Hindlimb muscle (tissue), 1 donor: ENCODE measurements at places on chromosomes 7 and 10.
A peak's percentile ranks its signal among the peaks of the same experiment; 100 is the strongest.

DNA sequence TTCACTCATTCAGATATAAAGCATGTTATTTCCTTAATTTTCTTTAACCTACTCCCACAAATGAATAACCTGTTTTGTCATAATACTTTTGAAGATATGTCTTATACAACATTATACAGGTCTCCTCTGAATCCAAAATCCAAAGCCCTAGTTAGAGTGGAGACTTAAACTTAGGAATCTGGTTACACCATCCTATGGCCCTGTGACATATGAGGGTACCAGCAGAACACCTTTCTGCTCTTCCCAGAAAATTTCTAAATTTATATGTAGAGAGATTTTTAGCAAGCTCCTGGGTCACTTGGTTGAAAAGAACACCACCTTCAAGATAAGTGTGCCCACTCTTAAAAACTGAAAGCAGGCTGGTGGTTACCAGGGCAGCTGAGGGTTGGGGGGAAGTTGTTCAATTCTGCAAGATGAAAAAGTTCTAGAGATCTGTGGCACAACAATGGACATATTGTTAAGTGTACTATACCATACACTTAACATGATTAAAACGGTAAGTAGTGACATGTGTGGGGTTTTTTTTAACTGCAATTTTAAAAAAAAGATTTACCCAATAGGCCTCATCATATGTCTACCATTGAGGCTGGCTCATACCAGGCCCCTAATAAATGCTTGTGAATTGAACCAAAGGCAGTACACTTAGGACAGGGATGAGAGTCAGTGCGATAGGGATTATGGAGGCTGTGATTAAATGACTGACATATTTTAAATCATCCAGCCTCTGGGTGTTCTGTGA is 37.6 kb upstream of the KCNIP2 start:
- no peak for DNase-seq

DNA sequence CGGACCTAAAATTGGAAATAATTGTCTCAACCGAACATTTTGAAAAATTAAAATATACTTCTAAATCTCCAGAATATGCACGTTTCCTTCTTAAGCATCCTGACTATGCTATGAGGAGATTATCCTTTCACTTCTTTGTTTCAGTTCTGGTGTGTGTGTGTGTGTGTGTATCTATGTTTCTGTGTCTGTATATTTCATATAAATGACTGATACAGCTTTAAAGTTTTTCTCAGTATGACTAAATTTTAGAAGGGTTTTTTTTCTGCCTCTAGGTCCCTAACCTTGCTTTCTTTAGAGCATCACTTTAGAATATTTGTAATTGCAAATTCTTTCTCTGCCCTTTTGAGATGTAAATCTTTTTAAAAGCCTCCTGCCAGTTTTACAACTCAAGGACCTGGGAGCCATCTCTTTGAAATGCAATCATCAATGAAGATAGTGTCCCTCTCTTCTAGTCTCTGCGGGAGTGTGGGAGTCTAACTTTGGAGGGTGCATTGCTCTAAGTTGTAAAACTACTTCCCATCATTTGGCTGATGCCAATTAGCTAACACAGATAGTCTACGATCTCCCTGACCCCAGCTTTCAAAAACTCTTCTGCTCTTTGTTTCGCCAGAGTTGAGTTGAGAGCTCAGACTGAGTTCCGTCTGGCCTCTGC is 782.0 kb upstream of the ZWINT start:
- DNase-seq = no peak

GRCh38 chr10:33878238-33878786 is 543.8 kb upstream of the NRP1 start:
- peak; percentile 26 for DNase-seq

DNA sequence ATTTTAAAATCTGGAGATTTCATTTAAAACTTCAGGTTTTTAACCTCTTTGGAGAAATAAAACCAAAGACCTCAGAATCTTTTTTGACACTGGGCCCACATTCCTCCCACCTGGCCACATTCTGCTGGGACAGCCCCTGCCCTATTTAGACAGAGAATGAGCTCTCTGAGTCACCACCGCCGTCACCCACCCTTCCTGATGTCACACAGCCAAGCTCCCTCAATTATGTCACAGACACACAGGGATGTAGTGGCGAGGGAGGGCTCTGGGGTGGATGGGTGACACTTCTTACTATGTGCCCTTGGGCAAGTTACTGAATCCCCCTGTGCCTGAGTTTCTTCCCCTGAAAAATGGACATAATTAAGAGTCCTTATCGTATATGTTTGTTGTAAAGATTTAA is 162.6 kb downstream of the RAB11FIP2 start:
- DNase-seq = no peak

- no peak for DNase-seq
These were observed 167.6 kb downstream of the OTUD1 start for GRCh38 chr10:23606456-23606855.

DNA sequence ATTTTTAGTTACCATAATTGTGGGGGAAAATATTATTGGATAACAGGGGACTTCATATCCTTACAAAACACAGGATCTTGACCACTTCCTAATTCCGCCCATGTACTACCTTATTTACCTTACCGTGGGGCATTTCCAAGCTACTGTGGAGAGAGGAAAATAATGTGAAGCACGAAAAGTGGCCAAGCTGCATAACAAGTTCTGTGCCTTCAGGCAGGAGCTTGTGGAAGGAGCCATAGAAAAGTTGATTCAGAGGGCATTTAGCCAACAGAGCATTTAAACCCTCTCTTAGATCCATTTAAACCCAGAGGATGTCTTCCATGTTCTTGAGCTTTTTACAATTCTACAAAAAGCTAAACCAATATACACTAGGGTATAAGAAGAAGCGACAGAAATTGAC is 41.6 kb downstream of the DNAJB9 start:
- no peak for DNase-seq

DNA sequence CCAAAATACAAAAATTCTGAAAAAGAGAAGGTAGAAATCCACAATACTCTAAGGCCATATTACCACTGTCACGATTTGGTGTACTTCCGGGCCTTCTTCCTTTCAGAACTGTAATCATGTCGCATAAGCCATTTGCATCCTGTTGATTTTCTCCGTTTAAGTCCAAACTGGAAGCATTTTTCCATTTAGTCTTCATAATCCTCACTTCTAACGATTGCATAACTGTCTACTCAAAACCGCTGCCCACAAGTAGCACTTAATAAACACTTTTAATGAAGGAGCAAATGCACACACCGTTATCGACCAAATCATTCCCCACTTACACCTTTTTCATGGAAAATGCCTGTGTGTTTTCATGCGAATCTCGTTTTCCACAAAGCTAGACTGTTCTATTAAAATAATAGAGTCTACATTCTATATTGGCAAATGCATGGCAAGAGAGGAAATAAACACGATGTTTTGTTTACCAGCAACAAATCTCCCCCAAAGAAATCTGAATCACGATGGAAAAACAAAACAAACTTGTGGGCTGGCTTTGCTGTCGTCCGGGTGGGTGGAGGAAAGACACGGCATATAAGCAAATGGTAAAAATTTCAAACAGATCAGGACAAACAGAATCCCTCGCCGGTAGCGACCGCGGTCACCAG is 1.0 kb downstream of the ATE1 start:
- DNase-seq = peak; percentile 14

DNA sequence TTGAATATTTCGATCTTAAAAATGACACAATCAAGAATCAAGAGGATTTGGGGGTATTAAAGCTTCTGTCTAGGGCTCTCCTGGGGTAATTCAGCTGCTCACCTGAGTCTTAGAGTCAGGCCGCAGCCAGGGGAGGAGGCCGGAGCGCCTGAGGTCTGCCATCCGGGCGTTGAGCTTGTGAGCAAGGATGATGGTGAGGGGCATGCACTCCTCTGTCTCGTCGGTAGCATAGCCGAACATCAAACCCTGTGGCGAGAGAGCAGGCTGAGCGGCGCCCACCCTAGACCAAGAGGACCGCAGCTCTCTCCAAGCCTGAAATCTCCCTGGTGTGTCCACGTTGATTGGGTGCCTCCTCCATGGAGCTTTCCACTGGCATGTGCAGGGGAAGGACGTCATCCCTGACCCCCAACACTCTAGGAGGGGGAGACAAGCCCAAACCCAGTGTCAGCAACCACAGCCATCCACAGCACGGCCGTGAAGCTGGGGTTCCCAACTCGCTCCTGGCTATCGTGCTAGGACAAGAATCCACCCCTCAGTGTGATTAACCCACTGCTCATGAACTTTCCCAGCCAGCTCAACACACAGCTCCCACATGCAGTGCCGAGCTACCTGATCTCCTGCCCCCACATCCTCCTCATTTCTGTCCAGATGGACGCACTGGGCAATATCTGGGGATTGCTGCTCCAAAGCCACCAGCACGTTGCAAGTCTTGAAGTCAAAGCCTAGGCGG is 9.2 kb downstream of the MAT1A start:
- no peak for DNase-seq

DNA sequence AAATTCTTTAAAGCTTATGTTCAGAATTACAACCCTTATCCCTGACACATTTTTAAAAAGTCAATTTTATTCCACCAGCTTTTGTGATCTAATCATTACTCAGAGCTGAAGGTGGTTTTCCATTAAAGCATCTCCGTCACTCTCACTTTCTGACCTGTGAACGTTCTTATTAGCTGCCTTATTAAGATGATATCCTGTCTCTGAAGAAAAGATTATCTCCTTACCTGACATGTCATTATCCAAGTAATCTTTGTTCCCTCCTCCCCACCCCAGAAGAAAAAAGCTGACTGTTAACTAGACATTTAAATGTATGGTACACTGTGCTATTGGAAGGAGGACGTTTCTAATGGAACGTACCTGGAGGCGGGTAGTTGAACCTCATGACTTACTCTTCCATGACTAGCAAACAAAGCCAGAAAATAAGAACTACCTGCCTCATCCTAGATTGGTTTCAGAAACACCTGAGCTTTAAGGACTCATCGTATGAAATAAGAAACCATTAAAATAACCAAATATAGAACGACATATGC is 708.7 kb downstream of the PARD3 start:
- no peak for DNase-seq

DNA sequence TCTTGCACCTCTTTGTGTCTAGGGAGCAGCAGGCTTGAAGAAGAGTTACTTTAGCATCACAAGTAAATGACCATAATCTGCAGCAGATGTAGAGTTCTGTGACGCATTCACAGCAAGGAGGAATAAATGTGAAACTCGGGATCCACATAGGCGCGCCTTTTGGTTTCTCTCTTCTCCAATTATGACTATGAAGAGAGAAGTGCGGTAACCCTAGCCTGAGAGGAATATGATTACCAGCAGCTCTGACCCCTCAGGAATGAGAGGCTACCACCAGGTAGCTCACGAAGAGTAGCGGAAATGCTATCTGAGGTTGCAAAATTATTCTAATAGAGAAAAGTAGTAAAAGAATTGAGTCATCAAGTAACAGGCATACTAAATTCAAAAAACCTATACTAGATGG is 25.2 kb upstream of the DMTF1 start:
- no peak for DNase-seq

- DNase-seq = no peak
These were observed 19.1 kb downstream of the SUFU start for GRCh38 chr10:102522874-102523249.

GRCh38 chr10:112282086-112282485 is 1.1 kb upstream of the TECTB start:
- DNase-seq = no peak

GRCh38 chr10:101694674-101695403 is at the start of gene FBXW4:
FBXW4 (minus strand) TSS chr10:101695170; CDS start chr10:101695105, 65 bp downstream.
- DNase-seq = peak; percentile 52

- no peak for DNase-seq
These were observed 59.5 kb downstream of the CHST15 start for GRCh38 chr10:124033887-124034218.

- no peak for DNase-seq
These were observed 41.6 kb upstream of the FAM204A start for GRCh38 chr10:118383699-118384098.

GRCh38 chr10:101563497-101564040 is 24.5 kb downstream of the POLL start:
- no peak for DNase-seq

- peak; percentile 44 for DNase-seq
These were observed 120.7 kb downstream of the DYNC2I1 start for GRCh38 chr7:158976849-158977593.

GRCh38 chr10:43209651-43210141 is 57.2 kb downstream of the RASGEF1A start:
- DNase-seq = no peak

- no peak for DNase-seq
These were observed 754.0 kb downstream of the KCNMA1 start for GRCh38 chr10:76883596-76883995.

DNA sequence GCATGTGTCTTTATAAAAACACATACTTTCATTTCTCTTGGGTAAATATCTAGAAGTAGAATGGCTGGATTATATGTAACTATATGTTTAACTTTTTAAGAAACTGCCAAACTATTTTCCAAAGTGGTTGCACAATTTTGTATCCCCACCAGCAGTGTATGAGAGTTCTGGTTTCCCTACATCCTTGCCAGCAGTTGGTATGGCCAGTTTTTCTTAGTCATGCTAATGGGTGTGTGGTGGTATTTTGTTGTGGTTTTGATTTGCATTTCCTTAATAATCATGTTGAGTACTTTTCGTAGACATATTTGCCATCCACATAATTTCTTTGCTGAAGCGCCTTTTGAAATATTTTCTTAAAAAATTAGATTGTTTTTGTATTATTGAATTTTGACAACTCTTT is 60.3 kb downstream of the NEUROG3 start:
- DNase-seq = no peak

- no peak for DNase-seq
These were observed 10.1 kb downstream of the GDF10 start for GRCh38 chr10:47310090-47310505.

- DNase-seq = peak; percentile 87
These were observed 126.0 kb downstream of the SKIDA1 start for GRCh38 chr10:21399392-21400035.

GRCh38 chr10:95536017-95536416 is 25.2 kb downstream of the SORBS1 start:
- DNase-seq = no peak

- no peak for DNase-seq
These were observed 50.9 kb downstream of the KLF6 start for GRCh38 chr10:3734111-3734510.

DNA sequence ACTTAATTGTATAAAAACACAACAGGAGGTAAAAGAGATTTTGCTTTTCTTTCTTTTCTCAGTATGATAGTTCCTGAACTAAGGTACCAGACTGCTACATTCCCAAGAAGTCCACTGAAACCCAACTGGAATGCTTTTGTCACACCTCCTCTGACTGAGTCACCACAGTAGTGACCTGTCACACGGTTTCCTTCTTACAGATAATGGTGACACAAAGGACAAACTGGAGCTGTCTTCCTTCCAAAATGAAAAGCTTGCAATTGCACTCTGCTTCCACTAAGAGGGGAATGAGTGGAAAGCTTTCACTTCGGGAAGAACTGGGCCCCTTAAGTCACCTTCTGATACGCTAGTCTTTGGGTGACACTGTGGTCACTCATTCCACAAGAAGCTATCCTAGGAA is 122.2 kb downstream of the KMT2E start:
- no peak for DNase-seq

GRCh38 chr10:121099592-121099991 is 248.4 kb downstream of the WDR11 start:
- DNase-seq = no peak
